CD8-positive, alpha-beta memory T cell (primary cell): ENCODE measurements at places on chromosomes 13 and 19. TPM values are rescaled to one million over a fixed set of nuclear protein-coding genes. Genes with fewer than 3 reads are reported as not detected.

GRCh38 chr13:36973621-36974295, 25.4 kb downstream of the ALG5 start:
- no peak for DNase-seq
- no peaks in the 10 kb centered on the region for H3K4me1 ChIP-seq
- H3K27me3 ChIP-seq = no peaks in the 10 kb centered on the region
- H3K36me3 ChIP-seq = peaks cover 11% of the 10 kb centered on the region
- no peak overlapping the region for H3K4me3 ChIP-seq
- no peak overlapping the region for H3K27ac ChIP-seq

GRCh38 chr19:13097463-13098258, 5.0 kb downstream of the LYL1 start:
- H3K36me3 ChIP-seq = no peaks in the 10 kb centered on the region
- H3K27ac ChIP-seq = peak overlapping the region; percentile 59
- H3K4me3 ChIP-seq = no peak overlapping the region
- no peak for DNase-seq
- H3K27me3 ChIP-seq = peaks cover 17% of the 10 kb centered on the region
- peaks cover 66% of the 10 kb centered on the region for H3K4me1 ChIP-seq

DNA sequence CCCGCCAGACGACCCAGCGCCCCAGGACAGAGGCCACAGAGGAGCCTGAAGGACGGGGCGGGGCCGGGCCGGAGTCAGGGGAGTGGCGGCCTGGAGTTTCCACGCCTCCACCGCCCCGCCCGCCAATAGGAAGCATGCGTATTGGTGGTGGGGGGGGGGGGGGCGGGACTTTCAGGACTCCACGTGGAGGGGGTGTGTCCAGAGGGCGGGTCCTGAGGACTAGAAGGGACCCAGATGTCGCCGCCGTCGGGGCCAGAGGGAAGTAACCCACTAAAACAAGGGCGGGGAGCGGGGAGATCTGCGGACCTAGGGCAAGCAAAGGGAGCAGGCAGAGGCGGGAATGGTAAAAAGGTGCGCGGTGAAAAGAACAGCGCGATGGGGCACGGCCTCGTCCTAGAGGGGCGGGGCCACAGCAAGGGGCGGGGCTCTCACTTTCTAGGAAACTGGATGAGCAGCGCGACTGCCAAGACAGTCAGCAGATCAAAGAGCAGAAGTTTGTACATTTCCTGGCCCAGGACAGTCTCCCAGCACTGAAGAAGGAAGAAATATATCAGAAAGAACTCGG, 2.8 kb upstream of the LENG1 start:
- H3K4me1 ChIP-seq = peaks cover 53% of the 10 kb centered on the region
- H3K27ac ChIP-seq = peak overlapping the region; percentile 38
- H3K4me3 ChIP-seq = peak overlapping the region; percentile 62
- H3K36me3 ChIP-seq = no peaks in the 10 kb centered on the region

DNA sequence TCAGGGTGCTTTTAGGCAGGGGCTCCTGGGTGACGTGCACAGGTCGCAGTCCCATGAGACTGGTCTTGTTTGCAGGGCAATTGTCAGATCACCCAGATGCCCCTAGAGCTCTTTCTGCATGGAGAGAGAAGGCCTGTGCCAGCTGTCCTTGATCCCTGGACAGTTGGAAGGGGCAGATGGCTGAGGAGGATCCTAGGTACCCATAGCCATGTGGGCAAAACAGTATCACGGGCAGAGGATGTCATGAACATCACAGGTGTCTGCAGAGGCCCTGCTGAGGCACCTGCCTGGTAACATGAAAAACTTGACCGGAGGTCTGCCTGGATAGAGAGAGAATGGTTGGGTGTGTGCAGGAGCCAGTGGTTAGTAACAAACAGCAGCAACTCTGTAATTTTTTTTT, 99.3 kb downstream of the ZNF536 start:
- H3K4me3 ChIP-seq = no peak overlapping the region
- no peak for DNase-seq
- H3K4me1 ChIP-seq = no peaks in the 10 kb centered on the region
- H3K36me3 ChIP-seq = no peaks in the 10 kb centered on the region

Gene TMEM143
- total RNA-seq = 11.4 TPM
